ENCODE measurements at places on chromosomes 13 and 19.

DNA sequence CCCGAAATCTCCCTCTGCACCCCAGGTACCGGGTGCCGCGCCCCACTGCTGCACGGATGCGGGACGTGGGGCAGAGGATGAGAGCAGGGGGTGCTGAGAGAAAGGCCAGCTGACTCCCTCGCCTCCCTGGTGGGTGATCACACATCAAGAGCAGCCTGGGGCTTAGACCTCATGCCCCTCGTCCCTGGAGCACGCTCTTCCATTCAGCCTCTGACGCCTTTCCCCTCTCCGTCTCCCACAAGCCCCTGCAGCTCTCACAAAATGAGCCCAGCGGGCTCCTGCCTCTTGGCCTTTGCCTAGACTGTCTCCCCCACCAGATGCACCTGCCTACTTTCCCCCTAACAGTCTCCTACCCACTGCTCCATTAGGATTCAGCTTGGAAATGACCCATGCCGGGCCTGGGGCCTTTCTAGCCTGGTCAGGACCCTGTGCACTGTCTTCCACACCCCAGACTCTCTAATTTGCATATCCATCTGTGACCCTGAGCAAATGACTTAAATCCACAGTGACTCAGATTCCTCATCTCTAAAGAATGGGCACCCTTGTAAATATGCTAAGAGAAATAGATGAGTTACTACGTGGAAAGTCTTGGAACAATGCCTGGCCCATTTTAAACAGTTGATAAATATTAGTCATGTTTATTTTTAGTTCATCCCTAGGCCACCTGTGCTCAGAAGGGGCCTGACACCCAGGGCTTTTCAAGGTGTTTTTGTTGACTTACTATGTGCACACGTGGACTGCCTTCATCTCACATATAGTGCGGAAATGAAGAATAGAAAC is 582 bp upstream of the PTPRH start:
- H3K27ac ChIP-seq, result peak overlapping the region; percentile 74
- H3K4me3 ChIP-seq, result no peak overlapping the region
- no peak for DNase-seq

- no peaks in the 10 kb centered on the region for H3K36me3 ChIP-seq
- DNase-seq, result no peak
- H3K4me1 ChIP-seq, result no peaks in the 10 kb centered on the region
- no peak overlapping the region for H3K4me3 ChIP-seq
- peak overlapping the region; percentile 88 for H3K27ac ChIP-seq
Observed at GRCh38 chr13:41177616-41178015, 16.8 kb downstream of the KBTBD7 start.

DNA sequence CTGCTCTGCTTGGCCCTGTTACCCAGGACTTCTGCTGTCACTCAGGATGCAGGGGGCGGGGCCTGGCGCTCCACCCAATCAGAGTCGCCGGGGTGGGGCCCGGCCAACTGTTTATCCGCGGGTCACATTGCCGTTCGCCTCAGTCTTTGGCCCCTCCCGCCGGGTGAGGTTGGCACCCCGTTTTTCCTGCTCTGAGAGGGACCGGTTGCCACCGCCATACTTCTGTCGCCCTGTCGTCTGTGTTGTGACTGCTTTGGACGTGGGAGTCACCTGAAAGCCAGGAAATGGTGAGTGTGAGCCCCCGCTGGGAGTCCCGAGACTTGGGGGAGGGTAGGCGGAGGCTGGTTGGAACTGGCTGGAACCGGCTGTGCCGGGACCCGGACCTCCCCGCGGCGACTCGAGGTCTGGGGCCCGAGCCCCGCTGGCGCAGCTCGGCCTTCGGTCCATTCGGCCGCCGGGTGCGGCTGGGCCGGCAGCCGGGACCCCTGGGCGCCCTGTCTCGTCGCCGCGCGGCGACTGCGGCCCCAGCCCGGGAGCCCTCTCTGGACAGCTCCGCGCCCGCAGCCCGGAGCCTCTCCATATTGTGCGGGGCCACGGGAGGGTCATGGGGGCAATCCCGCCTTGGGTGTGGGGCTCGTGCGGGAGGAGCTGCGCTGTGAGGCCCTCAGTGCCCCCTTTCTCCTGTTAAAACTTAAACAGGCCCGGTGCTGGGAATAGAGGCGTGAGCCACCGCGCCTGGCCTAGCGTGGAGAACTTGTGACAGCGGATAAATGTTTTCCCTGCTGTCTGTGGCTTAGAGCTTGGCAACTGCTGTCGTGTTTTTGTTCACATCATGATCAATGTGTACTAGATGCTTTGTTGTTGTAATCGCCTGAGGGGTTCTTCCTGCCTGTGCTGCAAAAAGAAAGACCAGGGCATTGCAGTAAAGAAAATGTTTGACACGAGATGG is at the start of gene ZNF844:
ZNF844 (plus strand) TSS at position 142 of the 949 bp plus-strand sequence; CDS start at position 285, 143 bp downstream.
- no peaks in the 10 kb centered on the region for H3K4me1 ChIP-seq
- no peaks in the 10 kb centered on the region for H3K27me3 ChIP-seq
- peak; percentile 96 for DNase-seq
- H3K27ac ChIP-seq, result peak within 1 kb of the TSS; percentile 94

DNA sequence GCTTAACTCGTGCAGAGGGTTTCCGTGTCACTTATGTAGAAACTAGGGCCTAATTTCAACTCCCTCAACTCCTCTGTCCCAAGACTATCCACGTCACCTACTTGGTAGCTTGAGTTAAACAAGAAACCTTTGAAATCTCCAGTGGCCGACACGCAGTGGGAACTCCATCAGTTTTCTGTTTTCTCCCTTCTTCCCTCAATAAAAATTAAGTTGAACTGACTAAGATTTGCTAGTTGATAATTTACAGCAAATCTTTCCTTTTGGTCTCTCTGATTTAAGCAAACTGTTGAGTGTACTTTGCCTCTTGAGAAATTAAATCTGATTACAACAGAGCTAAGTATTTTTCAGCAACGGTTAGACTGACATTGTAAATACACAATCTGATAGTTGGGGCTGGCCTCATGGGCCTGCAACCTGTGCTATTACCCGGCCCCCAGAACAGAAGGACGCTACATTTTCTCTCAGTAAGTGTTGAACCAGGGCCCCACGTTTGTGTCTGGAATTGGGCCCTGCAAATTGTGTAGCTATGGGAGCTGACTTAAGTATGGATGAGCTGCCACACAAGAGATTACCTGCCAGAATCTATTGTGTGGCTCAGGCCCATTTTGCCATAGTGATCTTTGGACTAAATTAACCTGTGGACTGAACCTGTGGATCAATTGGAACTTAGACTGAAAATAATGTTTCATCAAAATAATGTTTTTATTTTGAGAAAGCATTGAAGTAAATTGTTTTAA is 708 bp upstream of the ESD start:
- H3K27me3 ChIP-seq, result no peaks in the 10 kb centered on the region
- peak overlapping the region; percentile 94 for H3K27ac ChIP-seq
- no peaks in the 10 kb centered on the region for H3K36me3 ChIP-seq
- H3K4me3 ChIP-seq, result peak overlapping the region; percentile 79

DNA sequence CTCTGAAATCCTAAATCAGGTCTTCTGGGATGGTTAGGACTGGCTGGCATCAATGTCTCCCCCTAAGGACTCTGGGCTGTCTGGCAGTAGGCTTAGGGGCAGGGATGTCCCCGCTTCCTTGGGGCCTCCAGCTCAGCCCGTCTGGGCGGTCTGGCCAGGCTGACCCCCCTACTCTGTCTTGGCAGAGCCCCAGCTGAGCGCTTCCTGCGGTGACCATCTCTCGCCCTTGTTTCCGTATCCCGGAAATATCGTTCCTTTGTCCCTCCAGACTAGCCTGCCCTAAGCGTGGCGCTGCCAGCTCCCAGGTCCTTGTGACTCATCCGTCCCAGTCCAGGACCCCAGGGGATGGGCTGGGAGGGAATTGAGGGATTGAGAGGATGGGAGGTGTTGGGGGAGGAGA is 11.3 kb downstream of the GTPBP3 start:
- peaks cover 13% of the 10 kb centered on the region for H3K4me1 ChIP-seq
- H3K27ac ChIP-seq, result peak overlapping the region; percentile 70
- no peaks in the 10 kb centered on the region for H3K36me3 ChIP-seq
- H3K4me3 ChIP-seq, result no peak overlapping the region
- no peaks in the 10 kb centered on the region for H3K27me3 ChIP-seq

GRCh38 chr13:73428706-73429105 is 369.9 kb downstream of the KLF5 start:
- H3K4me1 ChIP-seq, result no peaks in the 10 kb centered on the region
- DNase-seq, result no peak
- H3K4me3 ChIP-seq, result no peak overlapping the region
- H3K27ac ChIP-seq, result no peak overlapping the region

- no peaks in the 10 kb centered on the region for H3K36me3 ChIP-seq
- H3K4me1 ChIP-seq, result no peaks in the 10 kb centered on the region
- no peak overlapping the region for H3K4me3 ChIP-seq
- no peak for DNase-seq
- no peak overlapping the region for H3K27ac ChIP-seq
Observed at GRCh38 chr13:39888865-39889810, 233.7 kb downstream of the COG6 start.

- H3K36me3 ChIP-seq, result no peaks in the 10 kb centered on the region
- no peak overlapping the region for H3K27ac ChIP-seq
- no peaks in the 10 kb centered on the region for H3K4me1 ChIP-seq
Observed at GRCh38 chr13:76481738-76482137, 404.5 kb downstream of the KCTD12 start.

GRCh38 chr13:34750078-34750931 is 191.8 kb upstream of the NBEA start:
- DNase-seq, result no peak
- H3K36me3 ChIP-seq, result no peaks in the 10 kb centered on the region
- no peak overlapping the region for H3K27ac ChIP-seq
- peaks cover 10% of the 10 kb centered on the region for H3K4me1 ChIP-seq
- H3K4me3 ChIP-seq, result no peak overlapping the region
- H3K27me3 ChIP-seq, result no peaks in the 10 kb centered on the region

GRCh38 chr13:45799451-45799850 is 52.1 kb downstream of the SIAH3 start:
- H3K27me3 ChIP-seq, result no peaks in the 10 kb centered on the region
- no peak for DNase-seq
- no peak overlapping the region for H3K4me3 ChIP-seq
- no peak overlapping the region for H3K27ac ChIP-seq
- no peaks in the 10 kb centered on the region for H3K36me3 ChIP-seq
- H3K4me1 ChIP-seq, result no peaks in the 10 kb centered on the region
